SJCRH30 (cell line): ENCODE measurements at places on chromosomes 13 and 19. TPM values are rescaled to one million over a fixed set of nuclear protein-coding genes. Genes with fewer than 3 reads are reported as not detected.

DNA sequence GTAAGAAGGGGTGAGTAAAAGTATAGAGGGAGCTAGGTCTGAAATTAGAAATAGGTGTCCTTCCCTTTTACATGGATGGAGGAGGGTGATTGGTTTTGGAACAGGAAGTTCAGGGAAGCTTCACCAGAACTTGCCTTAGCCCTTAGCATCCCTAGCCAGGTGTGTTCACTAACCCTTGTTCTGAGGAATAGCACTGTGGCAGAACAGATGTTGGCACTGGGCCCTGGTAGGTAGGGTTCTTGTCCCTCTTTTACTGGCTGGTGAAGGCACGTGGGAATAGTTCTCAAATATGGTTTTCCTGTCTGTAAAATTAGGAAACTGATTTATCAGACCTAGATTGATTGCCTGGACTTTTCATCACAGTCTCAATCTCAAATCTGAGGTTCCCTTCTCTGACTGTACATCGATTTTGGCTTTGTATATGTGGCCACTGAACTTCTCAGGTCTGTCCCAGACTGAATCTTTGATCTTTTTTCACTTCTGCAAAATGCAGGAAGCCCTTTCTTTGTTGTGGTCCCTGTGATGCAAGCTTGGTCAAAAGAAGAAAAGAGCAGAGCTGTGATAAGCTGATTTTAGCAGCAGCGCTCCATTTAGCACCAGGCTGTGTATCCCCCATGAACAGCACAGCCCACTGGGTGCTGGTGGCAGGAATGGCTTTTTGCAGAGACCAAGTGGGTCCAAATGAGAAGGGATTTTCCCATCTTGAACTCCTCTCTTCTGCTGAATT lies 86.2 kb upstream of the HTR2A start:
- H3K27me3 ChIP-seq = no peaks in the 10 kb centered on the region
- H3K4me3 ChIP-seq = no peak overlapping the region
- no peak for DNase-seq
- H3K4me1 ChIP-seq = no peaks in the 10 kb centered on the region
- H3K36me3 ChIP-seq = no peaks in the 10 kb centered on the region

- H3K4me1 ChIP-seq = no peaks in the 10 kb centered on the region
- H3K4me3 ChIP-seq = no peak overlapping the region
- H3K27ac ChIP-seq = no peak overlapping the region
- DNase-seq = no peak
- no peaks in the 10 kb centered on the region; the same call in 1 of the 2 replicates for H3K36me3 ChIP-seq
These were observed 490.4 kb downstream of the DIAPH3 start for GRCh38 chr13:59673286-59673685.

DNA sequence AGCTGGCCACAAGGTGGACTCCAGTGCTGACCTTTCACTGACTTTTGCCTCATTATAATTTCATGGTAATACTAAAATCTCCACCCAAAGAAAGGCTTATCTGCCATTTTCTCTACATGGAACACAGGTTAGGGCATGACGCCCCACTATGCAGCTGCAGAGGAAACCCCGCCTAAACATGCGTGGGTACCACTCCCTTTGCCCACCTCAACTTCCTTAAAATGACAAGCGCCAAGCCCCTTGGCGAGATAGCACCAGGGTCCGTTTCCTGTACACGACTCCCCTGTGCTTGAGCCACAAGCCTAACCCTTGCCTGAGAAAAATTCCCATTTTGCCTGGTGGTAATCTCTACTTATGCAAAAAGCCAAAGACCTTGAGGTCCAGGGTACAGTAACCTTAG lies 36.0 kb upstream of the PABPC3 start:
- H3K4me1 ChIP-seq = no peaks in the 10 kb centered on the region
- no peak for DNase-seq
- H3K4me3 ChIP-seq = no peak overlapping the region
- no peak overlapping the region for H3K27ac ChIP-seq
- no peaks in the 10 kb centered on the region for H3K36me3 ChIP-seq

Gene PTPRH
- total RNA-seq = 0.94 and 1.4 TPM in 2 replicates

Gene COX6B2
- 0.45 TPM in 1 of 2 replicates, not detected in the other for total RNA-seq
